ENCODE measurements at places on chromosomes 2 and 18.
A peak's percentile ranks its signal among the peaks of the same experiment; 100 is the strongest.

DNA sequence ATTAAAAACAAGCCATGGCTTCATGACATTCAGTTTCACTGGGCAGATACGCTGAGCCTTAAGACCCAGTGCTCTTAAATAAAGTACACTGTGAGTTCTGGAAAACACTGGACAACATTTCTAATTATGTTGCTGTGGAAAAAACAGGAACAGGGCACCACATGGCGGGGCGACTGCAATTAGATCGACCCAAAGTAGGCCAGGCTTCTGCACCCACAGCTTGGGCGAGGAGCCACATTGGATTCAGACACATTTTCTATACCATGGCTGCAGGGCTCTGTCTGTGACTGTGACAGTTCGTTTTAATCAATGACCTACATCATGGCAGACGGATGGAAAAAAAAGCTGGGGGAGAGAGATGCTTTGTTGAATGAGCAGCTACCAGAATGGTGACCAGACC lies 227.2 kb upstream of the HS6ST1 start:
- no peak for DNase-seq

DNA sequence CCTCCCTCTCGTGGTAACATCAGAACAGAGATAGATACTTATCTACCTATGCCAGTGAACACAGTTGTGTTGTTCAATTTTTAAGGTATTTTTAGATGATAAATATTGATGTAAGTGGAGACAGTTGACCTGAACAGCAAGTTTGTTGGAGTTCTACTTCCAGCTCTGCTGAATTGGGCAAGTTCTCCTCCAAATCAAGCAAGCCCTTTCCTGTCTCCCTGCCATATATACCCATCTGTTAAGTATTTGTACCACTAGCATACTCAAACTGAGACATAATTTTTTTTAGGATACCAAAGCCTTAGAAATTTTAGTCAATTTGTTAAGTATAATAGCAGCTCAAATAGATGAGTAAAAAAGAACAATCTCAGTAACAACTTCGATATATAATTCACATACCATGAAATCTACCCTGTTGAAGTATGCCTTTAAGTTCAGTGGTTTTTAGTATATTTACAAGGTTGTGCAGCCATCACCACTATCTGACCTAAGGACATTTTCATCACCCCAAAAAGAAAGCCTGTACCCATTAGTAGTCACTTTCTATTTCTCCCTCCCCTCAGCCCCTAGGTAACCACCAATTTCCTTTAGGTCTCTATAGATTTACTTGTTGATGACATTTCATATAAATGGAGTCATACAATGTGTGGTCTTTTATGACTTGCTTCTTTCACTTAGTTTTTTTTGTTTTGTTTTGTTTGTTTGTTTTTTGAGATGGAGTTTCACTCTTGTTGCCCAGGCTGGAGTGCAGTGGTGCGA lies 61.8 kb downstream of the COX7A2L start:
- no peak for DNase-seq

GRCh38 chr2:212539072-212539880 lies 674 bp upstream of the ERBB4 start:
- no peak for DNase-seq

GRCh38 chr2:187962538-187962937 lies 329.1 kb upstream of the GULP1 start:
- DNase-seq: no peak

DNA sequence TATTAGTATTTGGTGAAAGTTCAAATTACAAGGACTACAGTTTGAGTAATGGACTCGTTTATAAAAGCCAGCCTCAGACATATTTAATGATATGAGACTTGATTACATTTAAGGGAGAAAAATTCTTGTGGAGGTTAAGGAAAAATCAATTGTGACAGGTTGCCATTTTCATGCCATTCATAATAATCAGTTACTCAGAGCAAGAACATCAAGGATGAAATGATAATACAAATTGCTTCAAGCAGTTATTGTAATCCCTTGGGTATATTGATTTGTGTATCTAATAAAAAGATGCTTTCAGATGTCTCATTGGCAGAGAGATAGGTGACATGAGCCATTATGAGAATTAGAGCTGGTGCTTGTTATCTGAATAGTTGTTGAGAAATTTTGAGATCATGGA lies 153.6 kb downstream of the ATP9B start:
- no peak for DNase-seq

DNA sequence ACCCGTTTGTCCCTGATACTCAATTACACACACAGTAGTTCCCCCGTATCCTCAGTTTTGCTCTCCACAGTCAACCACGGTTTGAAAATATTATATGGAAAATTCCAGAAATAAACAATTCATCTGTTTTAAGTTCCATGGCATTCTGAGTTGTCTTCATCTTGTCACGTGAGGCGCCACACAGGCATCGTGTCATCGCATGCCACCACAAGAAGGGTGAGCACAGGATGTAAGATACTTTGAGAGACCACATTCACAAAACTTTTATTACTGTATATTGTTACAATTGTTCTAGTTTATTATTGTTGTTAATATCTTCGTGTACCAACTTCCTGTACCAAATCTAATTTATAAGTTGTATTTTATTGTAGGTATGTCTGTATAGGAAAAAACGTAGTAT lies 17.7 kb downstream of the ADNP2 start:
- DNase-seq: no peak

DNA sequence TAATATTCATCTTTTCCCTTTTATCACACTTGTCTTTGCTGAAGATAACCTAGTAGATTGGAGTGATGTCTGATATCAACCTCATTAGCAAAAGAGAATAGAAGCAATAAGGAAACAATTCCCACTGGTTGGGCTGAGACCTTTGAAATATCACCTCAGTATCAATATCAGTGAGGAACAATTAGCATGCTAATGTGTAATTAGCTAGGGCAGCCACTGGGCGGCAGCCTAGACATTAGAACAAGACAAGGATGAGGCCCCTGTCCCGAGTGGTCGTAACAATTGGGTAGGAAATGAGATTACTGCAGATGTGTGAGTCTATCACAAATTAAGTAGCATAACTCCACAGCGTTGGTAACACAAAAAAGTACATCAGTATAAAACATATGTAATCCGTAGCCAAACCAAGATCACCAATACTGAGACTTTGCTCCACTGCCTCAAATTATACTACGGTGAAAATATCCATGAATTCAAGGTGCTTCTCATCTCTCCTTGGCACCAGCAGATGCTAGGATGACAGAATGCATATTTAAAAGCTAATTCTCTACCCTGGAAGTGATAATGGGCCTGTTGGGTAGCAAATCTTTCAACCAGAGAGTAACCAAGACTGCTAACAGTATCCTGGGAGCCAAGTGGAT lies 99.1 kb downstream of the ALPK2 start:
- no peak for DNase-seq

DNA sequence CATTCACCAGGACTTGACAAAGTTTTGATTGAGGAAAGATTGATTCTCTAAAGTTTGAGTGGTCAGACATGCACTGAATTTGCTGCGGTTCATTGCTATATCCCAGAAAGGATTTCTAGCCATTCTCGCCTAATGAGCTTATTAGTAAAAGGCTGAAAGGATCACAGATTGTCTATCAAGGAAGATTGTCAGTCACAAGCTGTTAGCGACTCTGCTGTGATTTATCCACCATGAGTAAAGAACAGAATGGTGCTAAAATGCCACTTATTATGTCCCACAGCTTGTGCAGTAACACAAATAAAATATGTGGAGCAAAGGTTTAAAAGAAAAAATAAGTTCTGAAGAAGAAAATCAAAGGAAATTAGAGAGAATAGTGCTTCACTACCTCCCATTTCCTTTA lies 701.2 kb upstream of the CDH7 start:
- no peak for DNase-seq

- DNase-seq: no peak
Observed at GRCh38 chr2:71299507-71299906, 32.1 kb upstream of the ZNF638 start.

DNA sequence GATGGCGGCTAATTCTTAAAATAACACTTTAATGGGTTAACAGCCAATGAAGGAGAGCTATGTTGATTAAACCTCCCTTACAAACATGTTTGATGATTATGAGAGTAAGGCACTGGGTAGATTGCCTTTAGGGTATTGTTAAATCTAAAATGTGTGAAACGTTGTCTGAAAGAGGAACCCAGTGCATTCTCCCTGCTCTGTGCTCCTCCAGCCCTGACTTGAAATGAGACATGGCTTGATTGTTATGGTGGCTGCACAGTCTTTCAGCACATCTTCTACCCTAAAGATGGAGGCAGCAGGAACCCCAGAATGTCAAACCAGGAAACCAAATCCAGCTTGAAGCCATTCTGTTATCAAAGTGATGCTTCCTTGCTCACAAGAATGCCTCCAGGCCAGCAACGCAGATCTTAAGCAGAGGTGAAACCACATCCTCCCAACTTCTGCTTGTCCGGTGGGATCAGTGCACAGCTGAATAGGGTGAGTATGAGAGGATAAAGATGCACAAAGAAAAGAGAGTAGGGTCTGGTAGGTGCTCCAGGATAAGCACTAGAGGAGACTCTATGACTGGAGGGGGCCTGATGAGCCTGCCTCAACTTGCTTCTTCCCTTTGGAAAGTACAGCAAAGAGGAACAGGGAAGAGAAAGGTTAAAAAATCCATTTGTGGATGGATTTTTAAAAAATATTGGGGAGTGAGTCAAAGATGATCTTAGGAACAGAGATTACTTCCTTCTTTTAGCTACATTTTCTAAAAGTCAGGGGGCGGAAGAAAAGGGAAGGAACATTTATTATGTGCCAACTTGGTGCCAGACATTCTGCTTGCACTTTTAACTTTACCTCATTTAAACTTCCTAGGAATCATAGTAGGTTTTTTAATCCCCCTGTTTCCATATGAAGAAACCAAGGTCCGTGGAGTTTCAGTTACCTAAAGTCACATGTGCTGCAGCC lies 523.0 kb downstream of the TXNL1 start:
- no peak for DNase-seq

- no peak for DNase-seq
Observed at GRCh38 chr18:63099848-63100629, 219.5 kb downstream of the BCL2 start.

GRCh38 chr2:229947544-229947943 lies 25.2 kb downstream of the FBXO36 start:
- DNase-seq: no peak

DNA sequence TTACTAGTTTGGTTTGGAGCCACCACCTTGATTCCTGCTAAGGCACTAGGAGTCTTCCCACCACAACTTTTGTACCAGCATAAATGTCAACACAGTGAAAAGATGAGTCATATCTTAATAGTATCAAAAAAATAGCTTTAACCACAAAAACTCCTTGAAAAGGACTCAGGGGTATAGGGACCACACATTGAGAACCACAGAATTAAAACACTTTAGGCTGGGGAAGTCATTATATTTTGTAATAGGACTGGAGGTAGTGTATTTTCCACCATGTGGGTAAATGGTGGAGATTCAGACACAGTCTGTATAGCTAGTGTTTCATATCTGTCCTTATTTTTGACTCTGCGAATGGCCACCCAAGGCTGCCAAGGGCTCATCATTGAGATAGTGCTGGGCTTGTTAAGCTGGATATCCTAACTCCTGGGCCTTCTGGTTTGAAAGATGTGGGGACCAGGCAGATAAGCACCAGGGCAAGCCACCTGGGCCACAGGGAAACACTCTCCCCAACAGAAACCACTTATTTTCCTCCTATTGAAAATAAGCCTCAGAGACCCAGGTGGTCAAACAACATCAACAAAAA lies 19.1 kb upstream of the FHL2 start:
- DNase-seq: no peak

- no peak for DNase-seq
Observed at GRCh38 chr18:11981192-11981542, at the start of gene IMPA2. Gene IMPA2, plus strand, starts transcription at chr18:11981507. Its CDS starts 163 bp downstream, at chr18:11981670.

- no peak for DNase-seq
Observed at GRCh38 chr18:48835745-48836170, 115.0 kb downstream of the SMAD7 start.

GRCh38 chr2:129285012-129285411 lies 694.5 kb upstream of the RAB6C start:
- no peak for DNase-seq

- no peak for DNase-seq
Observed at GRCh38 chr18:48772457-48772856, 178.3 kb downstream of the SMAD7 start.

DNA sequence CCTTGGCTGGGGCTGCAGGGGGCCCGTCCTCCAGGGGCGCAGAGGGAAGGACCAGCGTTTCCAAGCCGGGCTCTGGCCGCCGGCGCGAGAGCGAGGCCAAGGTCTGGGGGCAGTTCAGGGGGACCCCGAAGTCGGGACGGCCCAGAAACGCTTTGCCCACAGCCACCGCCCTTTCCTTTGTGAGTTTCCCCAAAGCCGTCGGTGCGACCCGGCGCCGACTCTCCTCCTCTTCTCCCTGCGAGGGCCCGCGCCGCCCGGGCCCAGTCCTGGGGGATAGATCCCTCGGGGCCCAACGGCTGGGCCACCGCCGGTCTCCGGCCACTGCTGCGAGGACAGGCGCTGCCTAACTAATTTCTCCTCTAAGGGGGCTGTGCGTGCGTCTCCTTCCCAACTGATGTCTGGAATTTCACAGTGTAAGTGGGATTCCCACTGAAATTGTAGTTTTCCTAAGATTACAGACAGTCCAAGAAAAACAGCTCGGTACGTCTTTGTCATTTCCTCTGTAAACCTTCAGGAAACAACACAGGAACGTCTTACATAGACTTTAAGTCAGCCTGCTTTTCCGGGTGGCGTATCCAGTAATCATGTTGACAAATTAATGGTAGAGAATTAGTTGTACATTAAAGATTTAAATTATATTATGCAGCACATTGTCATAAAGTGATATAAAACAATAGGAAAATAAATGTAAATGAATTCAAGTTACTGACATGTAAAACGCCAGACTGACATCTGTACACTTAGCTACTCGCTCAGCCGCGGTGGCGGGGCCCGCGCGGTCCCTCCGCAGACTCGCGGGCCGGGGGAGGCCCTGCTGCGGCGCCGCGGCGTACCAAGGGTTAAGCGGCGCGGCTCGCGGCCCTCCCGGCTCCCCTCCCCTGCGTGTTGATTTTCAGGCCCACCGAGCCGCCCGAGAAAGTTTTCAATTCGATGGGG lies 139.4 kb upstream of the SIX3 start:
- DNase-seq: no peak

GRCh38 chr2:30367232-30368070 lies 79.6 kb upstream of the LCLAT1 start:
- DNase-seq: no peak

DNA sequence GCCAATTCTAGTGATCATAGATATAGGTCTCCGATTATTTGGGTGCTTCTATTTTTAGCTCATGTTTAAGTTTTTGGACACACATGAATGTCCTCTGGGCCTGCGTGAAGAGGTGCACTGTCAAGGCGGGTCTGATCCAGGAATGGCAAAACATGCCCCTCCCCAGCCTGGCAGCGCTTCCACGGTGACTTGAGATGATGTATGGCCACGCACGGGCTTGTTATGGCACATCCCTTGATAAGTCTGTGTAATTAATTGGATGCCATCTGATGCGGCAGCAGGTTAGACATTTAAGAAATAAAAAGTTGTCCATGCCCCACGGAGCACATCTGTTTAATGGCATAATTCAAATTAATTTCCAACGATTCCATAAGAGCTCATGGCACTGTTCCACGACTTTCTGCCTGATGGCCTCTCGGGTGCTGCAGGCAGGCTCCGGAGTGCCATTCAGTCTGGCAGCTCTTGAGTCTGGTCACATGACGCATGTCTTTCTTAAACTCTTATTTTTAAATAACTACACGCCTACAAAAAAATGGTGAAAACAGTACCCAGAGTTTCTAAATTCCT lies 151.4 kb downstream of the ACKR3 start:
- peak; percentile 41 for DNase-seq

All from epithelial cell of prostate (primary cell).